Muscle of arm (tissue), 14 donors: ENCODE measurements at places on chromosomes 3 and 15.

- no peak for DNase-seq
Observed at GRCh38 chr15:68326711-68327354, 49.3 kb downstream of the FEM1B start.

DNA sequence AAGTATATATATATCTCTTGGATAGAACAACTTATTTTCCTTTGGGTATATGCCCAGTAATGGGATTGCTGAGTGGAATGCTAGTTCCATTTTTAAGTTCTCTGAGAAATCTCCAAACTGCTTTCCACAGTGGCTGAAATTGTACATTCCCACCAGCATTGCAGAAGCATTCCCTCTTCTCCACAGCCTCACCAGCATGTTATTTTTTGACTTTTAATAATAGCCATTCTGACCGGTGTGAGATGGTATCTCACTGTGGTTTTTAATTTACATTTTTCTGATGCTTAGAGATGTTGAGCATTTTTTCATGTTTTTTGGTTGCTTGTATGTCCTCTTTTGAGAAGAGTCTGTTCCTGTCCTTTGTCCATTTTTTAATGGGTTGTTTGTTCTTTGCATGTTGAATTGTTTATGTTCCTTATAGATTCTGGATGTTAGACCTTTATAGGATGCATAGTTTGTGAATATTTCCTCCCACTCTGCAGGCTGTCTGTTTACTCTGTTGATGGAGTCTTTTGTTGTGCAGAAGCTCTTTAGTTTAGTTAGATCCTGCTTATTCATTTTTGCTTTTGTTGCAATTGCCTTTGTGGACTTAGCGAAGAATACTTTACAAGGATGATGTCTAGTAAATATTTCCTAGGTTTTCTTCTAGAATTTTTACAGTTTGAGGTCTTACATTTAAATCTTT, 82.7 kb upstream of the NR2F2 start:
- DNase-seq, result no peak

GRCh38 chr3:155193868-155194267, 99.6 kb downstream of the STRIT1 start:
- DNase-seq, result no peak

- DNase-seq, result no peak
Observed at GRCh38 chr3:8341821-8342247, 159.8 kb upstream of the LMCD1 start.

DNA sequence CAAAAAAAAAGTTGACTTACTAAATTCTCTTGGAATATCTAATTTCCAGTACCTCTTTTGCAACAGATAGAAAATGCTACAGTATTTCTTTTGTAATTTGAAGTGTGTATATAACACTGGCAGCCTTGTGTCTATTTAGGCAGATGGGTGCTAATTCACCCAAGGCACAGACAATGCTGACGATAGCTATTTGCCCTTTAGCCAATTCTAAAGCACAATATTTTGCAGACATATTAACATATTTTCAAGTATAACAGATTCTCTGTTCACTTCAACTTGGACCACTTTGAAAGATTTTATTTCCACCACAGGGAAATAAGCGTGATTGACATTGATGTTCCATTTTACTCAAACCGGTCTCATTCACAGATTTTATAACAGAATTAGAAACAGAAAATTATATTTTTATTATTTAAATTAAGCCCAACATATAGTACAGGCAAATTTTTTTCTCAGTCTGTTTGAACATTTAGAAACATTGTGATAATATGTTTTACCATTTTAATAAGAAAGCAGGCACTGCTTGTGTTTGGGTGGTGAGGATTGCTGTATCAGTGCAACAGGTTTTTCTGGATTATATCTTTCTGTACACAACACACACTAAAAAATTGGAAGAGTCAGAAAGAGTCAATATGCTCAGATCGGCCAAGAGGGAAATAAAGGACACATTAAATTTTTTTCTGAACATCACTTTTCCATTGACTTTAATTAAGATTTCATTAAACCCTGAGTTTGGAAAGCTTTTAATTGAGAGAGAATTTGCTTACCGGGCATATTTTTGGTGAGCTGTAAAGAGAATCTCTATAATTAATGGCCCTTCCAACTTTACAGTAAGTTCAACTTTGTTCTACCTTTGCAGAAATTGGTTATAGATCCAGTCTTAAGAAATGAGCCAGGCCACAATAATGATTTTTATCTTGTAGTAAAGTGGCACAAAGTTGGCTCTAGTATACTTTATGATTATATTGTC, 327.3 kb upstream of the NR2F2 start:
- DNase-seq, result no peak

GRCh38 chr15:56233549-56233948, 10.1 kb downstream of the RFX7 start:
- DNase-seq, result no peak

GRCh38 chr15:38487378-38487777, 33.5 kb downstream of the FAM98B start:
- DNase-seq, result no peak

DNA sequence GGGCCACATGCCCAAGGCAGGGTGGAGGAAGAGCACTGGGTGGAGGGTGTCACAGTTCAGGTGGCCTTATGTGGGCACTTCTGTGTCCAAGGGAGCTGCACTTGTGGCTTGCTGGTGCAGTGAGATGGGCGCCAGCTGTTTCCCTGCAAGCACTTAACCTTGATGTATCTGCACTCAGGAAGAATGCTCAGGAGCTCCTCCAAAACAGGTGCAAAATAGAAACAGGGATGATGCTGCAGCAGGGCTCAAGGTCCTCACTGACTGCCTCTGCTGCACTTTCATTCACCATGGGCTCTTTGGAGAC, 151.3 kb downstream of the CADPS start:
- no peak for DNase-seq

DNA sequence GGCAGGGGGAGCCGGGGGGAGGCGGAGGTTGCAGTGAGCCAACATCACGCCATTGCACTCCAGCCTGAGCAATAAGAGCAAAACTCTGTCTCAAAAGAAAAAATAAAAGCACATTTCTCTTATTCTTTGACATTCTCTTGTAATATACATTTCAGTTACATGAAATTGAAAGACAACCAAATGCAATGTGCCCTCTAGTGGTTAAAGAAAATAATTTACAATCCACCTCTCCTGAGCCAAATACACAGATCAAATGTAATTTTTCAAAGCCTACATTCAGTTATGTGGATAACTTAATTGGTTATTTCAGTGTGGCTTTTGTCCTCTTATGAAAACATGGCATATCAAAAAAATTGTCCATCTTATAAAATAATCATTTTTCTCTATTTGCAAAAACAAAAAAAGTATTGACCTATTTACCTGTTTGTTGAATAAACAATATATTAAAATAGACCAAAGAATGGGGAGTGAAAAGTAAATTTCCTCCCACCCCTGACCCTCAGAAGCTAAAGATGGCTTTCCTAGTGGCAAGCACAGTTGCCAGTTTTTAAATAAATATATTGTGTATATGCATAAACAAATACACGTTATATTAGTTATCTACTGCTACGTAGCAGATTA, 14.2 kb upstream of the U2SURP start:
- peak; percentile 23 for DNase-seq

DNA sequence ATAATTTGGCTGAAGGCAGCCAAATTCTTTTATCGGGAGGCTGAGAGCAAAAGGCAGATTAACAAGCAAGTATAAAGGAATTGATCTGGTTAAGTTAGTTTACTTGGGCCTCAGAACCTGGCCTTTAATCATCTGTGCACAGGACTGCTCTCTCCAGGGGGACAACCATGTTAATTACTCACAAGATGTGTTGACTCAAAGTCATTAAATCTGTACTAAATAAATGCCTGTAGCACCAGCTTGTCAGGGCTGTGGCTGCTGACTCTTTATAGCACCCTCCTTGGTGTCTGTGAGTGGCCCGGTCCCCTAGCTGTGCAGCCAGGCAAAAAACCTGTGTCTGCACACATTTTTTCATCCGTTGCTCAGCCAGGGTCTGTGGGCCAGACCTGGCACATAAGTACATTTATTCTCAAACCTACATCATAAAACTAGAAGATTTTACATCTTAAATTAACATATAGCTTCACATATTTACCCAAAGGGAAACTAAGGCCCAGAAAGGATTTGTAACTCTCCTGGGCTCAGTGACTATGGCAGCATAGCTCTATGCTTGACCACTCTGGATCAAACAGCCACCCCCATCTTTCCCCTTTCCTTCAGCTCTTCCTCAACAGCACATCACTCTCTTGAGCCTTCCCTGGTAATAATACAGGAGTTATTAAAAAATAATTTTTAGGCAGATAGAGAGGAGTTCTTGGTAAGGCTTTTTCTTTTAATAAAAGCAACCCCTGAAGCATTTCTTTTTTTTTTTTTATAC, 51.4 kb downstream of the NCEH1 start:
- no peak for DNase-seq

- DNase-seq, result no peak
Observed at GRCh38 chr15:96692826-96693225, 362.3 kb downstream of the NR2F2 start.

GRCh38 chr3:129621626-129622225, 15.2 kb upstream of the PLXND1 start:
- DNase-seq, result no peak

GRCh38 chr3:117036259-117036799, 326.8 kb downstream of the TUSC7 start:
- peak; percentile 26 for DNase-seq

DNA sequence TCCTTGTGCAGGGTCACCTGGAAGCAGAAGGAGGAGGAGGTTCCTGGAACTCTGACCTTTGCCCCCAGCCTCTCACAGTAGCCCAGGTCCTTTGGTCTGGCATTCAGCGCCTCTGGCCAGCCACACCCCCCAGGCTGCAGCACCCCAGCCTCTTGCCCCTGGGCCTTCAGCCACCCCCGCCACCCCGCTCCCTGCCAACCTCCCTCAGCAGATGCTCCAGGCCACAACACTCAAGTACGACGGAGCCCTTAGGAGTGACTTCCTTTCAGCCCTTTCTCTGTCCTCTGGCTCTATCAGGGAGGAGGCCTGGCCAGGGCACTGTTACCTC, 45.2 kb downstream of the GRIP2 start:
- DNase-seq, result no peak

DNA sequence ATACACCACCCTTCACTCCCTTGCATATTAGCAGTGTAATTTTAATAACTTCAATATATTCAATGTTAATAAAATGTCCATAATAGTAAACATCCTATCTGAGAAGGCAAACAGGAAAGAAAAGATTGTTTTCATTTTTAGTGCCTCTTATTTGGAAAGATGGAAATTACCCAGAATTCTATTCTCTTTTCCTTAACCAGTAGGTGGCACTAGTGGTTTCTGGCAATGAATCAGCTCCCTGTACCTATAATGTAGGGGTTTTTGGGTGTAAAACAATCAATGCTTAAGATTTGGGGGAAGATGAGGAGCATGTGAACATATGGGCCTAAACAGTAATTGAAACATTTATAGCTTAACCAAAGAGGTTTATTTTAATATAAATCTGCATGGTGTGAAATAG, 5.7 kb upstream of the SEMA6D start:
- DNase-seq, result no peak

DNA sequence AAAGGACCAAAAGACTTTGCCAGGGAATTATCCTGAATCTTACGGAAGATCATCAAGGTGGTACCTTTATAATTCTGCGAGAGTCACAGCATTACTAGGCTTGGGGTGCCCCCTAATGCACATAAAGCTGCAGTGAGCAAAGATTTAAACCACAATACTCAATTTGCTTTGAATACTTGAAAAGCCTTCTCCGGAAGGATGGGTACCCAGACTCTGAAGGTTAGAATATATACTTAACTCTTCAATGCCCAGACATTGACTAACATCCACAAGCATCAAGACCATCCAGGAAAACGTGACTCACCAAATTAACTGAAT, 117.8 kb upstream of the KCNH8 start:
- no peak for DNase-seq

GRCh38 chr15:46681901-46682300, 1035.4 kb upstream of the SEMA6D start:
- DNase-seq, result no peak

DNA sequence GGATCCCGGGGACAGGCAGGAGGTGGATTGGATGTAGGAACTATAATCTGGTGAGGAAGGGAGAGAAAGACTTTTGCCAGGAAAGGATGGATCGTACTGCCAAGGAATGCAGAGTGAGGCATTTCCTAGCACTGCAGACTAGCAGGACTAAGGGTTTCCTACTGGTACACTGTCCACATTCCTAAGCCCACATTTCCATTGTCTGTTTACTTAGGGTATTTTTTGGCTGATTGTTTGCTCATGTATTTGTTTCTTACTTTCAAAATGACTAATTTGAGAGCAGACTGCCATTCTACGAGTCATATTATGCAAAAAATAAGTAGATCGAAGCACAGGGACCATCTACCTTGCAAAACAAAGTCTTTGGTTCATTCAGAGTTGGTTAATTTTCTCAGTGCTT, 1029.5 kb upstream of the NR2F2 start:
- DNase-seq, result no peak

GRCh38 chr3:9810846-9811245, 784 bp downstream of the TTLL3 start:
- no peak for DNase-seq

GRCh38 chr15:97525809-97526208, 434.7 kb upstream of the ARRDC4 start:
- DNase-seq, result no peak

- no peak for DNase-seq
Observed at GRCh38 chr3:45011756-45012508, 14.2 kb upstream of the CLEC3B start.

GRCh38 chr3:170321321-170322034, 36.0 kb upstream of the SKIL start:
- DNase-seq, result no peak

DNA sequence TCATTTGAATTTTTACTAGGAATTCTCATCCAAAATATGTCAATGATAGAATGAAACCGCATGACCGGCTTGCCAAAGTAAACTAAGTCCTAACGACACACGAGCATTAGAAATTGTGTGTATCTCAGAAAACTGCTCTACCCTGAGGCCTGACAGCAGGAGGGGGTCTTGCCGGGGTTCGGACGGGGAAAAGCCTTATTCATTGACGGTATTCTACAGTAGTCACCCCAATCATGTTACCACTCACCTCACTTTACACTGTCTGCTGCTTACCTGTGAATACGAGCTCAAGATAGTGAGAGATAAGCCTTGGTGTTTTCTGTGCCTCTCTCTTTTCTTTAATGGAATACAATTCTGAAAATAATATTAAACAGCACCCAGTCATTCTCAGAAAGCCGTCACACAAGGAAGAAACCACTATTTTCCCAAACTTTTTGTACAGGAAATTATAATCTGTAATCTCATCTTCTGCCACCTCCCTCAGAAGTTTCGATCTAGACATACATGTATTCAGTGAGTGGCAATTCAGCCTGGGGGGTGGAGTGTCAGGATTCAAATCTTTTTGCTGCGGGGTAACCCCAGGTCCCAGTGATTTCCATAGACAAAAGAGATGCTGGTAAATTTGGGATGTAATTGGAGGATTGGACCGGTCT, 492 bp upstream of the FAM43A start:
- DNase-seq, result no peak

- DNase-seq, result no peak
Observed at GRCh38 chr3:71803248-71803647, 18.3 kb upstream of the PROK2 start.

- no peak for DNase-seq
Observed at GRCh38 chr3:29606416-29606815, 325.5 kb downstream of the RBMS3 start.

- DNase-seq, result no peak
Observed at GRCh38 chr3:179560791-179561190, 1.9 kb upstream of the ACTL6A start.
